Stimulated activated CD8-positive, alpha-beta memory T cell treated with anti-CD3 and anti-CD28 coated beads, Interleukin-4, amount 100 ng/mL, for 1 hour (primary cell): ENCODE measurements at places on chromosomes 6 and 20.

DNA sequence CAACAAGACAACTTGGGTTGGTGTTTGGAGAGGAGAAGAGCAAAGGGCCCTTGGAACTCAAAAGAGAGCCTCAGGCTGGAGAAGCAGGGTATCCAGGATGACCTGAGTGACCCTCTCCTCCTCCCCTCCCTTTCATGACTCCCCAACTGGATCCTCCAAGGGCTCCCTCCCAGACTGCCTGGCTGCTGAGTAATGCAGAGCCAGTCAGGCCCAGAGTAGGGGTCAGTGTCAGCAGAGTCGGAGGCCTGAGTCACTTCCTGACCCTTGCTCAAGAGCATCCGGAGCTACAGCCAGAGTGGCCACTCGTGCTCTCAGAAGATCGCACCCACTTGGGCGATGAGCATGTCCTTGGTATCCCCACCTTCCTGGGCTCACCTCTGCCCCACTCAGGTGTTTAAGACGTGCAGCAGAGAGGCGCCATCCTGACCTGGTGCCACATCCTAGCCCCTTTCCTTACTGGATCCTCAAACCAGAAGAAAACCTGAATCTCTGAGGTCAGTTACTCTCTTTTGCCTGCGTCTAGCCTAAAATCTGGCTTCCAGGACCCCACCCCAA lies 2.8 kb upstream of the MAPK13 start:
- no peak for DNase-seq

DNA sequence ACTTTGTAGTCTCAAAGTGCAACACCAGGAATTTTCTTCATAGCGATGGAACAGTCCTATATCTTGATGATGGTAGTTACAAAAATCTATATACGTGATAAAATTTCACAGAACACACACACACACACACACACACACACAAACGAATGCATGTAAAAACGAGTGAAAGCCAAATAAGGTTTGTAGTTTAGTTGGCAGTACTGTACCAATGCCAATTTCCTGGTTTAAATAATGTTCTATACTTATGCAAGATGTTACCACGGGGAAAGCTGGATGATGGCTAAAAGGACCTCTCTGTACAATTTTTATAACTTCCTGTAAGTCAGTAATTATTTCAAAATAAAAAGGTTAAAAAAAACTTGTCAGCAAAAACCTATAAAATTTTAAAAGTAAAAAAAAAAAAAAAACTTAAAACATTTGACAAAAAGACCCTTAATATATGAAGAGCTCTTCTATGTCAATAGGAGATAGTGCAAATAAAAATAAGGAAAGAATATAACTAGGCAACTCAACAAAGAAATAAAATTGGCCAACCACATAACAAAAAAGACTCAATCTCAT lies 37.6 kb downstream of the PDSS2 start:
- DNase-seq: no peak

DNA sequence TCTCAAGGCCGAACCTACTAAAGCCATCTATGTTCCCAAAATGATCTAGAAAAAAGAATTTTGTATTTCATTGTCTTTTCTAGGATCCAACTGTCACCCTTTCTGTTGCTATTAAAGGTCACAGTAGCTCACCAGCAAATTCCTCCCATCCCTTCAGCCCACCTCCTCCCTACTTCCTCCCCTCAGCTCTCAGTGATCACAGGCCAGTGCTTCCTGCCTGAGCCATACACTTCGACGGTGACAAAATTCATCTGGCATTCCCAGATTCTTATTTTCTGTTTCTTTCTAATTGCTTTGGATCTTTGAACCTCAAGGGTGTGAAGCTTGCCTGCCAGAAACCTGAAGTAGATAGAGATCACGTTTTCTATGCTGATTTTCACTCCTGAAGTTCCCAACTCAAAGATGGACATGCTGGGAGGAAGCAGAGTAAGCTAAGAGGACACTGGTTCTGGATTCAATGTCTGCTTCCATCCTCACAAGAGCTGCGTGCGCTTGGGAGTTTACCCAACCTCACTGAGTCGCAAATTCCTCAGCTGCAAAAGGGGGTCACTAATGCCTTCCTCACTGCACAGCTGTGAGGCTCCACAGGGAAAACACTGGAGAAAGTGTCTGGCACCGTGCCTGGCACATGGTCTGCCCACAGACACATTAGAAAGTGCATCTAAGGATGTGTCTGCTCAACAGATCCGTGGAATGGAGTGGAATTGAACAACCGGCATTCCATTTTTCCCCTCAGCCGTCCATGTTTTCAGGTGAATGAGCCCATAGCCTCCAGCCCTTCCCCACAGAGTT lies 34.5 kb downstream of the MDGA1 start:
- no peak for DNase-seq

DNA sequence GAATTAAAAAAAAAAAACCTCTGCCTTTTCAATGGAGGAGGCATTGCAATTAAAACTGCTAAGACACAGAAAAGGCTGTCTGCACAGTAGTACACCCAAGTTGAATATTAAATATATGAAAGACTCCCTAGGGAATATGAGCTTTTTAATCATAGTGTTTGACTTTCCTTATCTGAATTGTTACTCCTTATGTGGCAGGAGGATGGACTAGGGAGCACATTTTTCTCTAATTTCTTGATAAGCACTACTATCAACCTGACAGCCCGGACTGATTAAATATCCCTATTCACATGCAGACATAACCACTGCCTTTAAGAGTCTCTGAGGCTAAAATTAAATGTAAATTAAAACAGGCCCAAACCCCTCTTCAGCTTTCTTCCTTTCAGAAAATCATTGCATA lies 428.6 kb upstream of the GJE1 start:
- DNase-seq: no peak

DNA sequence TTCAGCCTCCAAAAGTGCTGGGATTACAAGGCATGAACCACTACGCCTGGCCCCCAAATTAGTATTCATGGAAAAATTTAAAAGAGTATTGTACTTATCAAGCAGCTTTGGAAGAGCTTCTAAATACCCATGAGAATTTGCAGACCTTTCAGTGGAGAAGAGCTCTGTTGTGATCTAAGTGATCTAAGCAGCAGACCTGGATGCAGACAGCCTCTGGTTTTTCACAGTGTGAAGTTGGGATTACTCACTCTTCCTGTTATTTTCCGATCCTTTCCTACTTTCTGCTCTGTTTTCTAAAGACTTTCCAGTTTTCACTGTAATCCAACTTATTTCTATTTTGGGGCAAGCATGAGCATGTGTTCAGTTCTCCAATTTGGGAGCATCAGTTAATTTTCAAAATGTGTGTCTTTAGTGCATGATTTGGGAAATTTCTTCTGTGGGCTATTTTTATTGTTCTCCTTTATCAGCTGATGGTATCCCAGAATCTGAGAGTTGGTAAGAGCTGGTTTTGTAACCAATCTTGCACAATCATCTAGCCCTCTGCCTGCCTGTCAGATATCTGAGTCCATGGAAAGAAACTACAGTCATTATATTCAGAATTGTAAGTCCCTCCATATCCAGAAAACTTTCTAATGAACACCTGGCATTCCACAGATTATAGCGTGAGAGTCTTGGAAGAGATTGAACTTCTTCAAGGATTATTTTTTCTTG lies 207.7 kb upstream of the DTNBP1 start:
- DNase-seq: no peak

GRCh38 chr20:5996765-5997164 lies 46.3 kb downstream of the MCM8 start:
- DNase-seq: no peak

- no peak for DNase-seq
Measured at GRCh38 chr20:62916703-62917476, 9.4 kb downstream of the DIDO1 start.

DNA sequence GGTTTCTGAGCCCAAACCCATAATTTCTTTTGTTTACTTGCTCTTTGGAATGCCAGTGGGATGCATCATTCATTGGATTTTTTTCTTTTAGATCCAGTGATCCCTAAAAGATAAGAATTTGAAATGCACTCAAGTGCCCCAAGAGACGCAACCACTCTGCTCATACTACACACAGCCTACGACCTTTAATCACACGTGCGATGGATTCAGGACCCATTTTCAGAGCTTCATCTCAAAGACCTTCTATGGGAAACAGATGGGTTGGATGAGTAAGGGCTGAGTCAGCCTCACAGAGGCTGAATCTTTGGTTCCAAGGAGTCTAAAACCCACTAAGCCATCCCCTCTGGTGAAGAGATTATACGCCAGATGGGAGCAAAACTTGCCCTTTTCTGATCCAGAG lies 265.5 kb upstream of the EXOC2 start:
- DNase-seq: no peak

DNA sequence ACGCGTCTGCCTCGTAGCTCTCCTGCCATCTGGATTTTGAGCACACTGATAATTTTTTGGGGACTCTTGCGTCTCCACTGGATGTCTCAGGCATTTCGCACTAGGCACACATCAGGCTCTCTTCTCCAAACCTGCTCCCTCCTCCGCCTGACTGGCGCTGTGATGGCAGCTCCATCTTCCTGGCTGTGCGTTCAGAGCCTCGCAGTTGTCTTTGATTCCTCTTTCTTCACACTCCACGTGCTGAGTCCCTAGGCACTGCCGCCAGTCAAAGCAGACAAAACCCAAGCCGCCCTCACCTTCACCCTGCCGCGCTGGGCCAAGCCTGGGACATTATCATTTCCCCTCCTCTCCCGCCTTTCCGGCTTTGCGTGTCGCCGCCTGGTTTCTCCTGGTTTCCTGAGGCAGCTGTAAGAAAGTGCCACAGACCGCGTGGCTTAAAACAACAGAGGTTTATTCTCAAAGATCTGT lies 778 bp downstream of the PSMG4 start:
- DNase-seq: no peak

GRCh38 chr20:11912013-11912658 lies 5.6 kb upstream of the BTBD3 start:
- no peak for DNase-seq

DNA sequence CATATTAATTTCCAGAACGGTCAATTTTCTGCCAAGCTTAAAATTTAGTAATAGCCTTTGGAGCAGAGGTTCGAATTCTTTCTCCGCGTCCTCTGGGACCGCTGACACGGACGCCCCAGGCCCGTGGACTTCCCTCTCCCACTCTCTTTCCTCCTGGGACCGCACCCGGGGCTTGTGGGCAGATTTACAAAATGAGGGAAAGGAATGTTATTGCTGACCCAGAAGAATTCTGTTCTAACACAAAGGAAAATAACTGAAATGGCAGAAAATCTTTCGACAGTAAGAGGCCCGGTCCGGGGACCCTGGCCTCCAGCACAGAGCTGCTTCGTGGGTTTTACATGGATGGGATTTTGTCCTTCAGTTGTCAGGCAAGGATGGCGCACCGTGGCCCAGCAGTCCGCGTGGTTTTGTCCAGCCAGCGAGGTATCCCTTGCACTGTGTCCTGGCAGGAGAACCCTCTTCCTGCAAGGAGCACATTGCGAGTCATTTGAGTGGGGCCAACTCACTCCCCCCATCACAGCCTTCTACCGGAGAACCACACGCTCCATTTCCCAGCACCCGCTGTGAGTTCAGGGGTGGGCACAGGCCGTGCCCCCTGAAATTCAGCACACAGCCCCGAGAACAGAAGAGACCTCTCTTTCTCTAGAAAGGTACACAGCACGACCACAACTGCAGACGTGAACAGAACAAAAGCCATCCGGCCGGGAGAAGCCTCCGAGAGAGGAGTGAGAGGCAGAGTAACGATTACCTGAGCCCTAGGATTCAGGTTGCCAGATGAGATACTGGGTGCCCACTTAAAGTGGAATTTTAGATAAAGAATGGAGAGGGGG lies 106.0 kb upstream of the AFDN start:
- no peak for DNase-seq

DNA sequence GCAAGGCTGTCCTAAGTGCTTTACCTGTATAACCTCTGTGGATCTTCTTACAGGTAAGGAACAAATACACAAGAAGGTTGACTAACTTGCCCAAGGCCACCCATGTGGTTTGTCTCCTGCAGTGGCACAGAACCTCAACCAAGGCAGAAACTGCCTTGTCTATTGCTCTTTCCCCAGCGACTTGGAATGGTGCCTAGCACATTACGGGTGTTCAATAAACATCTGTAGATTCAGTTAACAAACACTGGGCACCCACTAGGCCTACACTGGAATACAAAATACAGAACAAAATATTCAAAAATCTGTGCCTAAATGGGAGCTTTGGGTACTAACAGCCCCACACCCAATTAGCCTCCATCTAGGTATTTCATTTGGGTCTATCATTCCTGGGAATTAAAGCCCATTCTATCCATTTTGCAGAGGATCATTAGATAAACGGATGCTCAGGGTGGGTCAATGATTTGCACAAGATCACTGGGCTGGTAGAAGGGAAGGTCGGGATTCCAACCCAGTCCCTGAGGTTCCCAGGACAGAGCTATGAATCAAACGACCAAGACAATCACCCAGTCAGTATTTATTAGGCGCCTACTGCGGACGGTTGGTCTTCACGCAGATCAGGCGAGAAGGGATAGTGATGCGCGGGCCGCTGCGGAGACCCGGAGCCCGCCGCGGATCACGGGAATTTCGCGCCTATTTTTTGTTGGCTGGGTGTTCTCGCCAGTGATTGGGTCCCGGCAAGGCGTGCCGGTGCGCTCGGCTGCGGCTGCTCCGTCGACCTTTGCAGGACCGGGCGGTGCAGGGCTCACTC lies at the start of gene STK35:
Gene STK35 (plus strand): TSS at position 771 of the 808 bp plus-strand sequence. CDS start 55 bp downstream, outside the sequence.
- DNase-seq: no peak

DNA sequence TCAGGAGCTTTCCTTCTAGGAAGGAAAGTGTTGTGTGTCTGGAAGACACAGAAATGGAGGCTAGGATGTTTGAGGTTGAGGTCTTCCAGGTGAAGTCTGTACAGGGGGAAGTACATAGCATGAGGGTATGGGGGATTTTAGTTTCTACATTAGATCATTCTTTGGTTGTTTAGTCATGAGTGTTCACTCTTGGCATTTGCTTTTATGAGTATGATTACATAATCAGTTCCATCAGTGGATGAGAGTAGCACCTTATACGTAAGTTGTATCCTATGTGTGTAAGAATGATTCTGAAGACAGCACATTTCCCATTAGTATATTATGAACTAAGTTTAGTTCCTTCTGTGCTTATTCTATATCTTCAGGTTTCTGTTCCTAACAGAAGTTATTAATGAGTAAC lies 1.9 kb downstream of the CDYL start:
- DNase-seq: no peak

GRCh38 chr20:7708112-7708511 lies 232.1 kb downstream of the HAO1 start:
- DNase-seq: no peak

DNA sequence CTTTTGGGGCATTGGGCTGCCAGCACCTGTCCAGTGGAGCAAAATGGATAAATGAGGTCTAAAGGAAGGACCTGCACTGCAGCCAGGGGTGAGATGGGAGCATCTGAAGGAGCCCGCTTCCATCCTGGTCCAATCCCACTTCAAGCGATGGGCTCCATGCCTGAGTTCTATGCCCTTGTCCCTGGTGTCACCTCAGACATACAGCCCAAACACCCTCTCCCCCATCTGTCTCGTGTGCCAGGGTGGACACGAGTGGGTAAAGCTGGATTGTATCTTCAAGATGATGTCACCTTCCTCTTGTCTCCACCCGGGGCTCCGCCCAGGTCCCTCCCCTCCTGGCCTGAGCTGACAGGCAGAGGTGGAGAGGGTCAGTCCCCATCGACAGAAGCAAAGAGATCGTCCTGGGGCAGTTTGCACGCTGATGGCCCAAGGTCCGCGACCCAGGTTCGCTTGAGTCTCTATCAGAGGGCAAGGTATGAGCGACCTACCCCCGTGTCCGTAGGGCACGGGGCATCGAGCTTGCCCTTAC lies 544 bp downstream of the SMIM29 start:
- DNase-seq: no peak
